Stimulated activated naive CD8-positive, alpha-beta T cell treated with anti-CD3 and anti-CD28 coated beads, Interleukin-15, Interleukin-2, amounts not matched to agents 100 U/mL and 50 U/mL, for 24 hours (primary cell): ENCODE measurements at places on chromosomes 16 and 17.

- no peak for DNase-seq
Observed at GRCh38 chr16:12447556-12447955, 356.1 kb downstream of the CPPED1 start.

DNA sequence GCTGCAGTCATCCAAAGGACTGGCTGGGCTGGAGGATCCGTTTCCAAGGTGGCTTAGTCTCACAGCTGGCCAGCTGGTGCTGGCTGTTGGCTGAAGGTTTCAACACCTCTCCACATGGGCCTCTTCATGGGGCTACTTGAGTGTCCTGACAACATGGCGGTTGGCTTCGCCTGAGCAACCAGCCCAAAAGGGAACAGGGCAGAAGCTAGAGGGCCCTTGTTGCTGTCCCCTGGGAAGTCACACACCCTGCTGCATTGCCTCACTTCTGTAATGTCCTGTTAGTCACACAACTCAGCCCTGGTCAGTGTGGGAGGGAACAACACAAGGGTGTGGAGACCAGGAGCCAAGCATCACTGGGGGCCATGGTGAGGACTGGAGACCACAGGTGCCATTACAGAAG lies 36.6 kb downstream of the C16orf78 start:
- DNase-seq: no peak

GRCh38 chr17:2361010-2361760 lies 23.9 kb downstream of the SGSM2 start:
- no peak for DNase-seq

DNA sequence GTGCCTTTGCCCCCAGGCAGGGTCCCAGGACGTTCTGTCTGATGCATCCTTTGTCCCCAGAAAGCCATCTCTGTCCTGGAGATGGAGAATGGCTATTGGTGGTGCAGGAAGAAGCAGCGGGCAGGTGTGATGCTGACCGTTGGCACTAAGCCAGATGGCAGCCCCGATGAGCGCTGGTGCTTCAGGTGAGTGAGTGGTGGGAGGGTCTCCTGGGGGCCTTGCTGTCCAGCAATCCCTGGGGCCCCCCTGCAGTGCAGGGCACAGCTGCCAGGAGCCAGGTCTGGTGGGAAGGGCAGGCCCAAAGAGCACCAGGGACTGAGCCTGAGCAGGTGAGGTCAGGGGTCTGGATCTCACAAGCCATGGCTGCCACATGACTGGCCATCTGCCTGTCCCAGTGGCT lies 18.1 kb downstream of the TRPV2 start:
- DNase-seq: no peak

DNA sequence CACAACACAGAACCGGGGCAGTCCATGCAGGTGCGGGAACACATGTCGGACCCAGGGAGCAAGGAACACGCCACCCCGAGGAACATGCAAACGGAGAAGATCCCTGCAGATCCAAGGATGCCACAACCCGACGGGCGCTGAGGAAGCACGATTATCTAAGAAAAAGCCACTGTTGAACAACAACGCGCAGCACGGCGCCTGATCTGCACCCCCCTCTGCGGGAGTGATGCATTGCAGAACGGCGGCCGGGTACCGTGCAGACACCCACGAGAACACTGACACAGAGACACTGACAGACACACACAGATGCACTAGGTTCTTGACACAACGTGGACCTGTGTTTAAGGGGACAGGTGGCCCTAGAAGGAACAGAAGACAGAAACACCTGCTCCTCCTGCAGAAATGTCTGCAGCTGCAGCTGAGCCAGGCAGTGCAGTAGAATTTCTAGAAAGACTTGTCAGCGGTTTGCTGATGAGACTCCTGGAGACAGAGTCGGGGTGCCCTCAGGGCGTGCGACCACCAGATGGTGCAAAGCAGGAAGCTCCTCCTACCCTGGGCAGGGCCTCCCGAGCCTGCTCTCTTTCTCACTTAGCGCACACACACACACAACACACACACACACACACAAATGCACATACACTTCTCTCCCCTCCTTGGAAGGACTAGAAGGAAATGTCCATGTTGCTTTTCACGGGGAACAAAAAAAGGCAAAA lies 7.5 kb downstream of the NPTX1 start:
- no peak for DNase-seq

GRCh38 chr17:28950752-28951427 lies 428 bp downstream of the PHF12 start:
- DNase-seq: no peak

DNA sequence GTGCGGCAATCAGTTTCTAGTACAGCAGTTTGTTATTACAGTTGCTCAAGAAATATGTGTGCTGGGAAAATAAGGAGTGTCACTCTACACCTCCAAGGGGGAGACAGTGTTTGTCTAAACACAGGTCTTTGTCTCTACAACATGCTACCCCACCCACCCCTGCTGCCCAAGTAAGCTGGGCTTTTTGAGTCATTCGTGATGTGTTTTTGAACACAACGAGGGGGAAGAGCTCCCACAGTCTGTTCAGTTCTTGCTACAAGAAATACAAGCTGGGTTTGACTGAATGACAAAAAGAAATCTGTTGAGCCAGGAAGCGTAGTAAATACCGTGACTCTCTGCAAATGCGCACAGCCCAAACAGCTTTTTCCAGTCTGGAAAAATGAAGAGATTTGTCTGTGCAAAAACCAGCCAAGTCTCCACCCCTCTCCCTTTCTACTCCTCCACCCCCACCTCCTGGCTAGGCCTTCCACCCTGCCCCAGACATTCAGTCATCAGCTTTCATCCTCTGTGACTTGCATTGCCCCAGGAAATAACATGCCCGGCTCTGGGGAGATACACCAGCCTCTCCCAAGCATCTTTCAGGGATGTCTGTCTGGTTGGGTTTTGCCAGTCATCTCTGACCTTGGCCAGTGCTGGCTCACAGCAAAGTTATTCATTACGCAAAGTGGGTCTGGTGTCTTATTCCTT lies 25.7 kb downstream of the CHD9 start:
- no peak for DNase-seq

- DNase-seq: peak; percentile 86
Observed at GRCh38 chr17:74862108-74862901, 2.6 kb upstream of the GRIN2C start.

DNA sequence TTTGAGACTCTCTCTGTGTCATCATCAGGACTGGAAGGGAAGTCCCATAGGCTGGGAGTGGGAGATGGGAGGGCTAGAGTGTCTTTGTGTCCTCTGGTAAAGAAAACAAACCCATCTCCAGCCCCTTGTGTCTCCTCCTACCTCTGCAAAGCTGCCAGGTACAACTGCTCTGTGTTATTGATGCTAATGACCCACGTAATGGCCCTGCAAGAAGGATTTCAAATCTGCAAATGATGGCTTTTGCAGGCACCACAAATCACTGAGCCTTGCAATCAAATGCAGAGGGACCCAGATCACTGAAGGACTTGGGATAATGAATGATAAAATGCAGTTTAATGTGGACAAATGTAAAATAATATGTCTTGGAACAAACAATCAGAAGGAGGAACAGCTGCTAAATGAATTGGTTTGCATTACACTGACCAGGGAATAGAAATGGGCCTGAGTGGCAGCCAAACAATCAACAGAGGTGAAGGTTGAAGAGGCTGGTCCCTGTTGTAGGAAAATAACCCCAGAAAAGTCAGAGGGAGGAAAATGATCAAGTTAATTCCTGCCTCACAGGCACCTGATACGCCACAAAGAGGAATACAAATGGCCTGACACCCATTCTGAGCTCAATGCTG lies 425.1 kb downstream of the UTP18 start:
- no peak for DNase-seq
